ENCODE measurements at places on chromosomes 13 and 19. TPM values are rescaled to one million over a fixed set of nuclear protein-coding genes. Genes with fewer than 3 reads are reported as not detected.

- no peak for DNase-seq
Observed at GRCh38 chr13:23350009-23350408, 83.5 kb downstream of the SACS start.

- DNase-seq, result no peak
Observed at GRCh38 chr19:15506074-15506571, 2.2 kb upstream of the CYP4F22 start.

DNA sequence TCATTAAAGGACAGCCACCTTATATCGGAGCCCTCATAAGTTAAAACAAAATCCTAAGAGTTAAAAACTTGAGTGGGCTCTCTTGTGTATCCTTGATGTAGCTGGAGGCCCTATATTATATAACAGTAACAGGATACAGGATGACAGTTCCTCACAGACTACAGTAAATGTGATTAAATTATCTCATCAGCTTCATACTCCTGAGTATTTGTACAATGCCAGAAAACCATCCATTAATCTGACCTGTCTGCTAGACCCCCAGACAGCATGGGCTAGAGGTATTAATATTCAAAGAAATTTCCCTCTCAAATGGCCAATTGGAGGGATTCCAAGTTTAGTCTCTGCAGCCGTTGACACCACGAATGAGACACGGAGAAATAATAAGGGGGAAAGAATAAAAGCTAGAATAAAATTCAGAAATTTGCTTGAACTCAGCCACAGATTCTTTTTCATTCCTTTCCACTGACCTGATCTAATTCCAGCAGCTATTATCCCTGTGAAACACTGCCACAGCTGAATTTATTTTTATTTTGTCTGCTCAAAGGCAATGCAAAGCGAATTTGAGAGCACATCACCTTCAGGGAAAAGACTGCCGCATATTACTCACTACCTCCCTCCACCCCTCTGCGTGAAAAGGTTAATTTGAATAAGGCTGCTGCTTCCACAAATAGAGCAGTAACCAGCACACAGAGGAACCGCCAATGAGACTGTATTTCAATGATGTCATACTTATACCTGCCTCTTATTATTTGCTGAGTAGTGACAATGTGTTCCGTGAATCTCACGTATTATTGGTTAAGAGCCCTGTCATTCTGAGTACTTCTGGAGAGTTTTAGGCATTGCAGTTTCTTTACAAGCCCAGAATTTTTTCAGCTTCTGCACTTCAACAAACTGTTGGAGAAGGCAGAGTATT lies 155.9 kb upstream of the KLF12 start:
- DNase-seq, result no peak

DENND1C gene
- 5.5 TPM for total RNA-seq

CLDN10 gene
- not detected for total RNA-seq
